ENCODE measurements at places on chromosomes 1 and 21. TPM values are rescaled to one million over a fixed set of nuclear protein-coding genes. Genes with fewer than 3 reads are reported as not detected.

DNA sequence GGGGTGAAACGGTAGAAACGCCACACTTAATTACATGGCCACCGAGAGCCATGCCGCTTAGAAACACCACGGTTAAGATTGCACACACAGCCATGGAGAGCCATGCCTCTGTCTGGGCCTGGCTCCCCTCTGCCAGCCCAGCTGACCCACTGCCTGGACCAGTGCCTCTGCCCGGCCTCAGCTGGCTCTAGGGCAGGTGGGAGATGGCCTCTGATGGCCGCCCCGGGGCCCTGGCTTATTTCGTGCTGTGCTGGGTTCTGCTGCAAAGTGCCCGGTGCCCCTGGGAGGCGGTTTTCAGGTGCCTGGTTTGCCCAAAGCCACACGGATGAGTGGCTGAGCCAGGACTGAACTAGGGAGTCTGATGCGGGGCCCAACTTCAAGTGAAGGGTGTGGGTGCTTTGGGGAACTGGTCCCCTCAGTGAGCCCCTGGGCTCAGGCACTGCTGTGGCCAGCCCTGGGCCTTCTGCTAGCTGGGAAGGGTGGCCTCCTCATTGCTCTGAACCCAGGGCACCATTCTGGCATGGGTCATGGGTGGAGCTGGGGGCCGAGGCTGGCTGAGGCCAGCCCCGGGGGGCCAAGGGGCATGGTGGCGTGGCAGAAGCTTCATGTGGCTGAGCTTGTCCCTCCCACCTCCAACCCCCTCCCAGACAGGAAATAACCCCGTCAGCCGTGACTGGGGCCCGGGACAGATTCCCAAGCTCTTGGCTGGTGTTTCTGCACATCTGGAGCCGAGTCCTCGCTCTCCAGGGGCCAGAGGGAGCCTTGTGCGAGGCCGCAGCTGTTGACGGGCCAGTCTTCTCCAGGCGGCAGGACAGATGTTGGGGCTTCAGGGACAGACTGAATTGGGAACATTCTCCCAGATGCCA lies 1.9 kb upstream of the GPR153 start:
- peaks cover 23% of the 10 kb centered on the region for H3K27me3 ChIP-seq
- H3K4me1 ChIP-seq = peaks cover 34% of the 10 kb centered on the region
- no peak overlapping the region for H3K27ac ChIP-seq
- H3K36me3 ChIP-seq = no peaks in the 10 kb centered on the region

DNA sequence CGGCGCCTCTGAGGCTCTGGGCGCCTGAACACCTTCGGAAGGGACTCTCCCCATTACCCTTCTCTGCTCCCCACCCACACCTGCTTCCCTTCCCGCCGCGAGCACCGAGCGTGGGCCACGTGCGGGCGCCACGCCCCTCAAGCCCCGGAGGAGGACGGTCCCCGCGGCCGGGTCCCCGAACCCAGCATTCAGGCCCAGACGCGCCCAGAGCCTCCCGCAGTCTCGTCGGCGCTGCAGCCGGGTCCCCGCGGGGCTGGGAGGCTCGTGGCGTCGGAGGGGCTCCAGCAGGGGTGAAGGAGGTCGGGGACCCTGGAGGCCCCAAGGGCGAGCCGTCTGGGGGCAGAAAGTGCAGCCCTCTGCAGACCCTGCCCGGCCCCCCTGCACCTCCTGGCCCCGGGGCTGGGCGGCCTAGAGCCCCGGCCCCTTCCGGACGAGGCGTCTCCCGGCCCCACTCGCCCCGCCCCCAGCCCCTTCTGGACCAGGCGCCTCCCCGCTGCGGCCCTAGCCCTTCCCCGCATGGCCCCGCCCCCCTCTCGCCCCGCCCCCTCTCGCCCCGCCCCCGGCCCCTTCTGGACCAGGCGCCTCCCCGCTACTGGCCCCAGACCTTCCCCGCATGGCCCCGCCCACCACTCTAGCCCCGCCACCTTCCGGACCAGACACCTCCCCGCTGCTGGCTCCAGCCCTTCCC lies 378 bp upstream of the SMIM1 start:
- no peaks in the 10 kb centered on the region for H3K36me3 ChIP-seq
- no peaks in the 10 kb centered on the region for H3K27me3 ChIP-seq
- H3K4me1 ChIP-seq = peaks cover 29% of the 10 kb centered on the region
- H3K27ac ChIP-seq = no peak overlapping the region
- peak overlapping the region; percentile 91 for H3K4me3 ChIP-seq
- DNase-seq = peak; percentile 97

DNA sequence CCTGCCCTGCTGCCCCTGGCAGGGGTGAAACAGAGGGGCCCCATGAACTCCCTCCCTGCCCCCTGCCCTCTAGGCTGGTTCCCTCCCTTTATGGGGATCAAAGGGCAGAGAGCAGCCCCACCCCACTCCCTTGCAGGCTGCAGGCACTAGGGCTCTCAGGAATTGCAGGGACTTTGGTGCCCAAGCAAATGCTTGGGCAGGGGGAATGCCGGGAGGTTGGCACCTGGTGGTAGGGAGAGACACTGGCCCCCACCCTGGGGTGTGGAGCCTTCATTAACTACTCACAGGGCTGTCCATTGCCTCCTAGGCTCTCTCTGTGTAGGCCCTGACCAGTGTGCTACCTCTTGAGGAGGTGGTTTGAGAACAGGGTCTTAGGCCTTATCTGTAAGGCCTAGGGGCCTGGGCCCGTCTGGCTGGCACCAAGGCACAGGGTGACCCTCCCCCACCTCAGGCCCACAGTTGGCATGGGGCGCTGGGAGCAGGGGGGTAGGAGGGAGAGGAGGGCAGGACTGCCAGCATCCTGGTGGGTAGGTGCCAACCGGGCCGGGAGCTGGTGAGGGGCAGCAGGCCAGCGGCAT lies 4.7 kb downstream of the ZBTB7B start:
- peak overlapping the region; percentile 19 for H3K4me3 ChIP-seq
- H3K36me3 ChIP-seq = no peaks in the 10 kb centered on the region
- no peaks in the 10 kb centered on the region for H3K27me3 ChIP-seq
- peaks cover 84% of the 10 kb centered on the region for H3K4me1 ChIP-seq
- H3K27ac ChIP-seq = peak overlapping the region; percentile 99

- H3K27me3 ChIP-seq = no peaks in the 10 kb centered on the region
- peak; percentile 95 for DNase-seq
- peaks cover 70% of the 10 kb centered on the region for H3K4me1 ChIP-seq
- H3K36me3 ChIP-seq = no peaks in the 10 kb centered on the region
Observed at GRCh38 chr1:16155537-16156410, at the start of gene EPHA2. TSS of gene EPHA2 (minus strand) at chr1:16156069. CDS start at chr1:16155932, 137 bp downstream.

GRCh38 chr1:60732977-60733401 lies 349.4 kb upstream of the NFIA start:
- no peaks in the 10 kb centered on the region for H3K27me3 ChIP-seq
- H3K27ac ChIP-seq = no peak overlapping the region
- no peaks in the 10 kb centered on the region for H3K36me3 ChIP-seq
- H3K4me3 ChIP-seq = no peak overlapping the region
- no peaks in the 10 kb centered on the region for H3K4me1 ChIP-seq

DNA sequence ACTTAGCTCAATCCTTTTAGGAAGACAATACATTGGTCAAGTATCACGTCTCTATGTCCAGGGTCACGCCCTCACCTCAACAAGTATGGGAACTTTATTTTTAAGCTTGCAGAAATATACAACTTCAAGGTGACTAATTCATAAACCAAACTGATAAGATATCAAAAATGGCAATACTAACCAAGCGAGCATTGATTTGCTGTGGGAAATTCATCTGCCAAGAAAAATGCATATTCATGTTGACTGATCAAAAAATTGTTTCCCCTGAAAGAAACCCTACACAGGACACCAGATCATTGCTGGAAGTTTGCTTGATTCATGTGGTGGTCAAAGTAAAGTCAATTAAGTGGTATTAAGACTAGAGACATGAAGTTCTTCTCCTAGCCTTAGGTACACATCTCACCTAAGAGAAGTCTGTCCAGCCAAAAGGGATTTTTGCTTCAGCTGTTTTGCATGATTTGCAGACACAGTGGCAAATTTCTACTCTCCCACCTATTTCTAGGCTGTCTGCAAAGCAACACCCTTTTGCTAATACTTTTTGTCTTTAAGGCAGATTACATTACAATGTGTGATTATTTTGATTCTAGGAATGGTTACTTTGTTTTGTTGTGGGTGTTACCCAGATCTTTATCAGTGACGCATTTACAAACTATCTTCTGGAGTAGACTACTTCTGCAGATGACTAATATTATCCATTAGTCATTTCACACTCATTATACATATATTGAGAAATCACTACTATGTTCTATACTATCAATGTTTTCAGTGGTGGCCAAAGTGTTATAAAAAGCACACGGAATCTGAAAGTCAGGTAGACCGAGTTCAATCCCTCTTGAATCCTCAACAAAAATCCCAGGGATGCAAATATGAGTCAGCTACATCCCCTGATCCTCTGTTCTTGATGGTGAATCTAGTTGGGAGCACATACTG lies 12.4 kb downstream of the SAMSN1 start:
- H3K36me3 ChIP-seq = no peaks in the 10 kb centered on the region
- no peaks in the 10 kb centered on the region for H3K27me3 ChIP-seq
- no peak overlapping the region for H3K4me3 ChIP-seq
- no peak for DNase-seq

Gene ZNF648
- total RNA-seq = not detected

Gene EFHD2
- 67.0 TPM for total RNA-seq
